Activated CD8-positive, alpha-beta memory T cell treated with anti-CD3 and anti-CD28 coated beads for 4 hours (primary cell): ENCODE measurements at places on chromosomes 1 and 21.
A peak's percentile ranks its signal among the peaks of the same experiment; 100 is the strongest.

- no peak for DNase-seq
Measured at GRCh38 chr21:46552274-46552673, 52.6 kb downstream of the S100B start.

DNA sequence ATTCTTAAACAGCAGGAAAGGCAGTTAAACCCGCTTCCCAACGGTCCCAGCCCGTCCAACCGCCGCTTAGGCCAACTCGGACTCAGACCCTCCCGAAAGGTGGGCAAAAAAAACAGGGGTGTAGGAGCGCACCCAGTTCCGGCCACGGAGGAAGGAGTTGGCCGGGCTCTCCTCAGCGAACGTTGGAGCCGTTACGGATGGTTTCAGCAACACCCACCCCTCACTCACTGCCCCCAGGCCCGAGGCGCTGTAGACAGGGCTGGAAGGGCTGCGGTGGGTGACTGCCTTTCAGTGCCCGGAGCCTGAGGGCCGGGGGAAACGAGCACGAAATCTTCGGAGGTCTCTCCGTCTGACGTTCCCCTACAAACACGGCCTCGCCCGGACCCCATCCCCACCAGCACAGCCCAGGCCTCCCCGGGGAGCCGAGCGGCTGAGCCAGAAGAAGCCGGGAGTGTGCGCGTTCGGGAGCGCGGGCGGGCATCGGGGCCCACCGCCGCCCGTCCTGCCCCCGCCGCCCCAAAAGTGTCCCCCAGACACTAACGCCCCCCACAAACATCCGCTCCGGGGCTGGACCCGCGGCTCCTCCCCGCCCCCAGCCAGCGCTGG, 1.3 kb downstream of the KDM5B start:
- no peak for DNase-seq

DNA sequence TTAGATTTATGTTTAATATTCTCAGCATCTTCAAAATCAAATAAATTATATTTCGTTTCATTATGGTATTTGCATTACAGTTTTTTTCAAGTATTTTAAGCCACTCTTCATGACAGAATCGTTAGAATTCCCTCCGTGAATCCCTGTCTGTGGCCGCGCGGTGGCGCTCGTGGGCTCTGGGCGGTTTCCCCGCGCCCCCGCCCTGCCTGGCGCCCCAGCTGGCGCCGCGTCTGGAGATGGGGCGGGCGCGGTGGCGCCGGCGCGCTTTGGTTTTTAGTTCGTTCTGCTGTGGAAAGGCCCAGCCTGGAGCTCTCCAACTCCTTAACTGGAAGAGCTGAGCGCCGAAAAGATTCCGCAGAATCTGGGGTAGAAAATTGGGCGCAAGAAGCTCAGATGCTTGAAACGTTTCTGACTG, 25.7 kb downstream of the PRMT2 start:
- DNase-seq: no peak

GRCh38 chr1:97805093-97805492, 115.7 kb downstream of the DPYD start:
- no peak for DNase-seq

GRCh38 chr1:196105901-196106300, 502.3 kb downstream of the KCNT2 start:
- no peak for DNase-seq

GRCh38 chr1:186183219-186183618, 191.8 kb downstream of the TPR start:
- DNase-seq: no peak

- DNase-seq: no peak
Measured at GRCh38 chr1:197920067-197920396, 2.9 kb downstream of the LHX9 start.

DNA sequence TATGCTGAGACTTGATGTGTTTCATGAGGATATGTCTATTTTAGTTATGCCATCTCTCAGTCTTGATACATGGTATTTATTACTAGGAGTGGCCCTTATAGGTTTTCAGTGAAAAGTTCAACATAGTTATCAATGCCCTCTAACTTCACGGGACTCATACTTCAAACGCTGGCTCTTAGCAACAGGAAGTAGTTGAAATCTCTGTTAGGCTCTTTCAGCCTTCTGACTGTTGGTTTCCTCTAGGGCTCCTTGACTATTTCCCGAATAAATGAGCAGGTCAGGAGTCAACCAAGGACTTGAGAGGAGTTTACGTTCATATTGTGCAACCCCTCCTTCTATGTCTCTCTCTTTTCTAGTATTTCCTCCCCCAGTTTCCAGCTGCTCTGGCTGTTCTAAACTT, 141.8 kb downstream of the RGS7 start:
- DNase-seq: no peak

GRCh38 chr21:15966231-15966630, 236.4 kb downstream of the USP25 start:
- no peak for DNase-seq

GRCh38 chr1:230899841-230900251, 31.5 kb upstream of the C1orf198 start:
- DNase-seq: no peak

GRCh38 chr1:186155594-186155993, 219.5 kb downstream of the TPR start:
- no peak for DNase-seq

DNA sequence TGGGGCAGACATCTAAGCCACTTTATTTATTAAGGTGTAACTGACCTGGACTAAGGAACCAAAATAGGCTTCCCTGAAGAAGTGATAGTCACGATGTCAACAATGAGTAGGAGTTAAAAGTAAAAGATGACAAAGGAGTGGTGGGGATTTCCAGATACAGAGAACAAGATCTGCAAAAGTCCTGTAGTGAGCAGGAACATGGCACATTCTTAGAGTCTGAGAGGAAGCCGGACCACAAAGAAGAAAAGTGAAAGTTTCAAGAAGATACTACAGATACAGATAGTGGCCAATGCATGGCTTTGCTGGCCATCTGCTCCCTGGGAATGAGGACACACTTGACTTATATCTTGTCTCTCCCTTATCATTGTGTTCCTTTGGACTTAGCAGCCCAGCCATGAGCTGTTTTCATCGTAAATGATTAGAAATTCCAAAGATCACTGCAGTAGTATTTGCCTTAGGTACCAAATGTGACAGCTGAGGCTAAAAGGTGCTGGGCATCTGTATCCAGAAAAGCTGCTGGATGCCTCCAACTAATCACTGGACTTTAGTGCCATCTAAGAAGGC, 302.4 kb upstream of the NR5A2 start:
- DNase-seq: no peak

- no peak for DNase-seq
Measured at GRCh38 chr1:218874801-218875400, 298.8 kb upstream of the LYPLAL1 start.

DNA sequence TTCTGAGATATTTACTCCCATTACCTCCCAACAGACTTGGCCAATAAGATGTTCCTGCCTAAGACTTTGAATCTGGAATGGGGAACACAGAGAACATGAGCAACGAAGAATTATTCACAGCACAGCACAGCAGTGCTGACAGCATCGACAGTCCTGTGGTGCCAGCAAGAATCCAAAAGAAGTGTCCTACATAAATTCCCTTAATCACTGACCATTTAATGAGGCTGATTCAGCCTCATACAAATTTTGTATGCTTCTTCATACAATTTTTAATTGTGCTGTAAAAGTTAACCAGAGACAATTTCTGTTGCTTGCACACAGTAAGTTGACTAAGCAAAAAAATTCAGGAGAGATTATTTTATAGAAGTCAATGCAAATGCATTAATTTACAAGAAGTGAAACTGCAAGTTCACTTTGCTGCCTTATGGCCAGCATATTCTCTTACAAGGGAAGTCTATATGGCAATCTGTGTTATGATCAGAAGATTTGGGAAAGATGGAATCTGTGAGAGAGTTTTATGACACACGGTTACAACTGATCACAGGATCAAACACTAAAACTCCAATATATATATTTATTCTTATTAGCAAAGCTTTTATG, 855.9 kb downstream of the LTN1 start:
- no peak for DNase-seq

- DNase-seq: no peak
Measured at GRCh38 chr1:200869376-200869752, 3.4 kb upstream of the GPR25 start.

GRCh38 chr1:115107516-115108260, 18.4 kb upstream of the TSPAN2 start:
- DNase-seq: no peak

DNA sequence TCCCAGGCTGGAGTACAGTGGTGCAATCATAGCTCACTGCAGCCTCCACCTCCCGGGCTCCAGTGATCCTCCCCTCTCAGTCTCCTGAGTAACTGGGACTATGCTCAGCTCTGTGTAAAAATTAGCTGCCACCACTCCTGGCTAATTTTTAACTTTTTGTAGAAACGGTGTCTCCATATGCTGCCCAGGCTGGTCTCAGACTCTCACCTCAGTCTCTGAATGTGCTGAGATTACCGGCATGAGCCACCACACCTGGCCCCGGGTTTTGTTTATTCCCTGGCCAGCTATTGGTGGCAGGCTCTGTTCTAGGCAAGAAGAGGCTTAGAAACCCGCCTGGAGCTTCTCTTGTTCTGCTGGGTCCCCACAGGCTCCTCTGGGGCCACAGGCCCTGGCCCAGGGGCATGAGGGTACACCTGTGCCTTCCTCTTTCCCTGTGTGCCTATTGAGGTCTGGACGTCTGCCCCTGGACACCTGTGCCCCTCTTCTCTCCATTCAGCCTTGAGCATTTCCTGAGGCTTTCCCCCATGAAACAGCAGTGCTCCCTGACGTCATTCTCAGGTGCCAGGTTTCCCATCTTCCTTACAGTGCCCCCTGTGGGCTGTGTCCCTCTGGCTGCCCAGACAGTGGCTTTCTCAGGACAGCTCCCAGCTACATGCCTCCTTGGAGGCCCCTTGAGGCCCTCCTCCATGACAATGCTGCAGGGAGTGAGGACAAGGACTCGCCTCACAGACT, 57.5 kb downstream of the PCP4 start:
- no peak for DNase-seq

- DNase-seq: no peak
Measured at GRCh38 chr1:241749945-241750695, 97.9 kb upstream of the EXO1 start.

- DNase-seq: no peak
Measured at GRCh38 chr1:32066489-32066873, 6.3 kb upstream of the TMEM39B start.

DNA sequence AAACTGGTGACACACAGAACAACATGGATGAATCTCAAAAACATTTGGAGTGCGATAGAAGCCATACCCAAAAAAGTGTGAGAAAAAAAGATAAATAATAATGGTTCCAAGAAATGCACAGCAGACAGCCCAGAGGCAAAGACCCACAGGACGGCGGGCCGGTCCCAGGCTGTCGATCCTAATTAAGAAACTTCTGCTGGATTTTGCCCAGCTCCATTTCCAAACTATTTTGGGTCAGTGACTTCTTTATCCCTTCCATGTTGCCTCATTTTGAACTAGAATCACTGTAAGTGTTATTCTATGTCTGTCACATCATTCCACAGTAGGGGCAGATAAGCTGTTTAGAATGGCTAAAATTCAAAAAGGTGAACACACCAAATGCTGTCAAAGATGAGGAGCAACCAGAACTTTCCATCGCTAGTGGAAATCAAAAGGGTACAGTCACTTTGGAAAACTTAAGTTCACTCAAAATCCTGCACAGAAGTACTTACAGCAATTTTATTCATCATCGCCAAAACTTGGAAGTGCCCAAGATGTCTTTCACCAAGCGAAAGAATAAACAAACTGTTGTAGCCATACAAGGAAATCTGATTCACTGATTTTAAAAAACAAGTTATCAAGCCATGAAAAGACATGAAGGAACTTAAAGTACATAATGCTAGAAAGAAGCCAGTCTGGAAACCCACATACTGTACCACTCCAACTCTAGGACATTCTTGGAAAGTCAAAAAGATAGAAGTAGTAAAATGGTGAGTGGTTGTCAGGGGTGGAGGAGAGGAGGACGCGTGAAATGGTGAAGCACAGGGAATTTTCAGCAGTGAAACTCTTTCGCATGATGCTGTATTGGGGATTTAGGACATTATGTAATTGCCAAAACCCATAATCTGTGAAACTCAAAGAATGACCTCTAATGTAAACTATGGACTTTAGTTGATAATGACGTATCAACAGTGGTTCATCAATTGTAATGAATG, 7.5 kb downstream of the NBPF1 start:
- DNase-seq: no peak

- peak; percentile 39 for DNase-seq
Measured at GRCh38 chr1:40774266-40774998, 9.2 kb upstream of the KCNQ4 start.

DNA sequence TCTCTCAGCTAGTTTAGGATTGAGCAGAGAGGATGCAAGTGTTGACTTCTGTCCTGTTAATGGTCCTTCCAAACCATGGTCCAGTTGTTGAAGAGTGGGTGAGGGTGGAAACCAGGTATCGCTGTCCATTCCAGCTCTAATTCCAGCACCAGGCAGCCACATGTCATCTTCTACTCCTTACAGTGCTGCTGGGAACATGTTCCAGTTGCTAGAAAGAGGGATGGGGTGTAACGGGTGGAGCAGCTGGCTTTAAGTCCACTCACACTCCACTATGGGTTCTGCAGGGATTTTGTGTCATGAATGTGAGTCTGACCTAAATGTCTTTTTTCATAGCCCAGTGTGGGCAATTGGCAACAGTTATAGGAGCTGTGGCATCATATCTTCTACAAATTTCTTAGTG, 25.2 kb downstream of the NOS1AP start:
- no peak for DNase-seq

DNA sequence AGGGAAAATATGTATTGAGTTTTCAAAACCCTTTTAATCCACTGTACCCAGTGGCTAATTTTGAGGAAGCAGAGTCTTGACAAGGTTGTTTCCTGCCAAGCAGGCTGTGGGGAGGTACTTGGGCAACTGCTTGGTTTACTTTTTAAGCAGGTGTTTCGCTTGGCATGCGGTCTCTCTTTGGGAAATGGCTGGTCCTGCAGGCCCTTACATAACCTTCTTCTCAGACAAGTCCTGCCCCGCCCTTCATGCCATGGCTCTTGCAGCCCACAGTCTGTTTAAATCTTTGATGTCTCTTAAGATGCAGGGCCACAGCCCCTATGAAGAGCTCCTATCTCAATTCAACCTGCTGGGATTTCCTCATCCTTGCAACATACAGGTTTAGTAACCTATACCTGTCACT, 36.0 kb upstream of the ABCD3 start:
- DNase-seq: no peak

DNA sequence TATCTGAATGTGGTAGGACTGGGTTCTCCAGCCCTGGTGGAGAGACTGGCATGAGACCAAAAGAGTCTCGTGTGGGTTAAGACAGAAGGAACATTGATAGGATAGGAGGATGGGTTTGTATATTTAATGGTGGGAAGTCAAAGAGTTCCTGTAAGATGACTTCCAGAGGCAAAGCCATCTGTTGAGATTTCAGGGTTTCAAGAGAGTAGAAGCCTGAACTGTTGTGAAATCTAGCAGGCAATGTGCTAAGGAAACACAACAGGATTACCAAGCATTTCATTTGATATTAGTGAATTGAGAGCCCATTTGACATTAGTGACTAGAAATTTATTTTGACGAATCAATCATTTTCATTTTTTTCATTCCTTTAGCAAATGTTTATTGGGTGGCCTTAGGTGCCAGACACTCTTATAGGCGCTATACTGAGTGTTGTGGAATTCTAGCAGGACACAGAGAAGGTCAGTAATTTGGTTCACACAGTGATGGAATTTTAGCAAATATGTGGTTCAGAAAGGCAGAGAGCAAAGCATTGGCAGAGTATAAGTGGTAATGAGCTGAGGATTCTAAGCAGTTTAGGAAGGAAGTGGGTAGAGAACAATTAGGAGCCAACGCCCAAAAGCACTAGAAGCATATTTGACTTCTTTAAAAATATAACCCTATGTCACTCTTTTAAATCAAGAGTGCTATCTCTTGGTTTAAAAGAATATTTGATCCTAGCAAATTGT, 149.3 kb downstream of the AK5 start:
- DNase-seq: no peak

GRCh38 chr1:238677567-238677966, 708.8 kb upstream of the CHRM3 start:
- no peak for DNase-seq

GRCh38 chr21:33041981-33042380, 16.2 kb downstream of the OLIG2 start:
- no peak for DNase-seq
